ENCODE measurements at places on chromosomes 11 and 22.

GRCh38 chr22:26949193-26949592 is 291.8 kb downstream of the MIAT start:
- peak; percentile 24 for DNase-seq

- no peak for DNase-seq
Measured at GRCh38 chr11:76263657-76264056, 57.4 kb upstream of the WNT11 start.

GRCh38 chr22:25027043-25027906 is 74.8 kb downstream of the KIAA1671 start:
- DNase-seq: no peak

- no peak for DNase-seq
Measured at GRCh38 chr22:36700711-36701670, 2.6 kb downstream of the CACNG2 start.

DNA sequence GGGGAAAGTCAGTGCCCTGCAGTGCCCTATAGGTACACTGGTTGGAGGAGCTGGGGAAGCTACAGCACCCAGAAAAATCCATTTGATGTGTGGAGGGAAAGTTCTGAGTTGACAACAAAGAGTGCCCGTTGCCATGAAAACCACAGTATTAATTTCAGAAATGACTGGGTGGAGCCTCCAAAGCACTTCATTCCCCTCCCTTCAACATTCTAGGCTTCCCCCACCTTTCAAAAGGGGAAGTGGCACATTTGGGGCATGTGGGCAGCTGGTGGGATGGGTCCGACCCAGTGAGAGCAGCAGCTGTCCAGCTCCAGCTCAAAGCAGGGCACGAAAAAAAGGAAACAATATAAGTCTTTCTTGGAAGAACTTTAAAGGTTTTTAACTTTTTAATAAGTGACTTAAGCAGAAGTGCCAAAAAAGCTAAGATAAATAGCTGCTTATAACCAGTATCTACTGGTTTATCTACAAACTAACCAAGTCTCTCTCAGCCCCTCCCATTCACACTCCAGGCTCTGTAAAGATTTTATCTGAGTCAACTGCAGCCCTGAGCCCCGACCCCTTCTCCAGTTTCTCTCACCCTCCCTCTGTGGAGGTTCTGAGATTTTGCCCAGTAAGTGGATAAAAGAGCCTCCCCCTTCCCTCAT is 9.0 kb upstream of the AHNAK start:
- DNase-seq: no peak

DNA sequence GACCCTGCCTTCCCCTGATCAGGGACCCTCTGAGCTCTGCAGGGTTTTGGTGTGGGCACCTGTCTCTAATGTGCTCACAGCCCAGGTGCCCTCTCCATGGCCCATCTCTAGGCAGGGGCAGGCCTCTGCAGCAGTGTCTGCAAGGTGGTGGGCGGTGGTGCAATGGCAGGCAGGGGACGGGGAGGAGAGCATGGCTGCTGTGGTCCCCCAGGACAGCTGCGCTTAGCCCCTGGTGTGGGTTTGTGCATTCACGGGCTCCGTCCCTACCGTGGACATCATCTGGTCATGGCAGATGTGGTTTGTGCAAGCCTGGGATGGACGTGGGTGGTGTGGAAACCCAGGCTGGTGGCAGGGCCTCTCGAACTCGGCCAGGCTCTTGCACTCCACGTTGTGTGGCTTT is 443.1 kb downstream of the TBC1D22A start:
- no peak for DNase-seq

GRCh38 chr11:709109-709997 is 3.3 kb downstream of the EPS8L2 start:
- DNase-seq: no peak

- no peak for DNase-seq
Measured at GRCh38 chr11:28539239-28540030, 431.2 kb downstream of the METTL15 start.

- peak; percentile 57 for DNase-seq
Measured at GRCh38 chr11:31240340-31240904, 129.1 kb downstream of the DCDC1 start.

DNA sequence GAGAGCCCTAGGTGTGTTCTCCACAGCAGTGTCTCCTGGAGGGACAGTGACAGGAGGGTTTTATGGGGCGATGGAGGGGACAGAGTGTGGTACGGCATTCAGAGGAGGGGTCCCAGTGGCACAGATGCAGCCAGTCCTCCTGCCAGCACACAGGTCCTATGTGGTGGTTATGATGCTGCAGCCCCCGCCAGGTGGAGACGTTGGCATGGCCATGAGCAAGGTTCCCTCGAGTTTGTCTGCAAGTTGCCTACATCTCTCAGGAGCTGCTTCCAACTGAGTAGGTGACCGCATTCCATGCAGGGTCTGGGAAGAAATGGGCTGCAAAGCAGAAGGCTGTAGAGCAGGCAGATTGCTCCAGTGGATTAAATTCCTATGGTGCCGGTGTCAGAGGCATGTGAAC is 646.0 kb downstream of the TBC1D22A start:
- no peak for DNase-seq

GRCh38 chr11:18005376-18006129 is 7.3 kb downstream of the SERGEF start:
- no peak for DNase-seq

DNA sequence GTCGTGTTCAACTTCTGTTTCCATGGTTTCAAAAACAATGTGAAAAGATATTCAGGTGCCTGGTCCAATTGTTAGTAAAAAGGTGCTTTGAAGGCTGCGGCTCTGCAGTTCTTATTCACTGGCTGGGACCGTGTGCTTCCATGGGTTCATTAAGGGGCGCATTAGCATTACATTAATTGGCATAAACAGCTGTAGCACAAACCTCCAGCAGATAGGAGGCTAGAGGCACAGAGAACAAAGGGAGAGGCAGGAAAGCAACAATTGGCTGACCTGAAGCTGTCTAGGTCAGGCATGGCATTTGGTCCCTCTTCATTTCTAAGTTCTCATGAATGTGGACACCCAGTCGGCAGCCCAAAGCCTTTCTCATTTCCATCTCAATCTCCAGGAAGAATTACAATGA is 16.6 kb downstream of the PAK1 start:
- no peak for DNase-seq

GRCh38 chr11:78949976-78950690 is 375.5 kb upstream of the NARS2 start:
- DNase-seq: no peak

- DNase-seq: no peak
Measured at GRCh38 chr11:14089690-14090462, 127.4 kb downstream of the SPON1 start.

DNA sequence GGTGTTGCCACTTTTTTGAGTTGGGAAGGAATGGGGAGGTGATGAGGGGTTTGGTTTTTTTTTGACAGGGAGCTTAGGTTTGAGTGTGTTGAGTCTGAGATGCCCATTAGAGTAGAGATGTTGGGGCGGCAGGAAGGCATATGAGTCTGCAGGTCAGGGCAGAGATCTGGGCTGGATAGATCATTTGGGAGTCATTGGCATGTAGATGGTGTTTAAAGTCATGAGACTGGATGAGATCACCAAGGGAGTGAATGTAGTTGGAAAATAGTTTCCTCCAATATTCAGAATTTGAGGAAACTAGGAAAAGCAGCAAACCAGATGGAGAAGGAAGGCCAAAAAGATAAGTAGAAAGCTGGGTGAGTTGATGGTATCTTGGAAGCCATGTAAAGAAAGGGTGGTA is 2.1 kb upstream of the ANAPC15 start:
- DNase-seq: no peak

- DNase-seq: no peak
Measured at GRCh38 chr11:77753230-77753629, 67.3 kb downstream of the RSF1 start.

- DNase-seq: no peak
Measured at GRCh38 chr22:46366327-46366731, 30.8 kb downstream of the TRMU start.

DNA sequence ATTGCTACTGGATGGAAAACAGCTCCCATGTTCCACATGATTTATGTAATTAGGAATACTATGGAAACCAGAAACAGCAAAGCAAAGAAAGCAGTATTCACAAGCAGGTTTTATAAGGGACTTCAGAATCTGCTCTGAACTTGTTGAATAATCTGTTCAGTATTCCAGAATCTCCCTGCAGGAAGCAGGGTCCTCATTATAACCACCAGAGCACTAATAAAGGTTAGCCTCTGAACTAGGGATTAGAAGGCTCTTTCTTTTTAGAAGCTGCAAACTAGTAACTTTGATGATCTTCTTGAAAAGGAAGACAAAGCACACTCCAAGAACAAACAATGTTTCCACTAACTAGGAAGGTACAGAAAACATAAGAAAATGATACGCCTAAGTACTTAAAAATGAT is 125.8 kb downstream of the DCDC1 start:
- DNase-seq: no peak

DNA sequence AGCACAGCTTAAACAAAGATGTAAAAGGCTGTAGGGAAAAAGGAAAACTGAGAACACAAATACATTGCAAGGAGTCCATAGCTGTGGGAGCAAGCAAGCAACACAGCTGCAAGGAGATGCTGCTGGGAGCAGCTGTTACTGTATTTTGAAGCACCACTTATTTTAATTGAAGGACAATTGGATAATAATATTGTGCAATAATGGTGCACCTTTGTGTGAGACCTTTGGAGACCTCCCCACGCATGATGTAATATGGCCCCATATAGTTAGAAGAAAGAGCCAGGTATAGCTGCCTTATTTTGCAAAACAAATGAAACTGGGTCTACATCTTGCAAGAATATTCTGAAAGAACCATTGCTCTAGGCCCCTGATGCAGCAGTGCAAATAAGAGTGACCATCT is 191.1 kb upstream of the KIRREL3 start:
- DNase-seq: no peak

GRCh38 chr11:67434395-67434881 is 3.0 kb downstream of the PTPRCAP start:
- no peak for DNase-seq
